Type B pancreatic cell (in vitro differentiated cells): ENCODE measurements at places on chromosomes 2 and 18. TPM values are rescaled to one million over a fixed set of nuclear protein-coding genes. Genes with fewer than 3 reads are reported as not detected.

The PARD3B gene
- total RNA-seq: 12.6 and 15.9 TPM in 2 replicates

- H3K4me3 ChIP-seq: no peak overlapping the region
- no peak for DNase-seq
- no peaks in the 10 kb centered on the region for H3K4me1 ChIP-seq
- H3K36me3 ChIP-seq: peaks cover 22% of the 10 kb centered on the region
Measured at GRCh38 chr2:101870444-101870843, 121.3 kb upstream of the IL1R2 start.

The SPEG gene
- total RNA-seq: 11.5 and 49.4 TPM in 2 replicates

The HES6 gene
- 12.0 and 24.4 TPM in 2 replicates for total RNA-seq

GRCh38 chr2:42874949-42875801 is 82.8 kb upstream of the HAAO start:
- H3K27me3 ChIP-seq: no peaks in the 10 kb centered on the region
- peaks cover 14% of the 10 kb centered on the region for H3K4me1 ChIP-seq
- H3K4me3 ChIP-seq: no peak overlapping the region
- no peaks in the 10 kb centered on the region for H3K36me3 ChIP-seq
- peak; percentile 58 for DNase-seq

- peaks cover 4% of the 10 kb centered on the region for H3K27me3 ChIP-seq
- no peak for DNase-seq
- no peak overlapping the region for H3K27ac ChIP-seq
- H3K4me1 ChIP-seq: no peaks in the 10 kb centered on the region
- no peaks in the 10 kb centered on the region for H3K36me3 ChIP-seq
- no peak overlapping the region for H3K4me3 ChIP-seq
Measured at GRCh38 chr2:134660626-134661402, 58.0 kb downstream of the TMEM163 start.

DNA sequence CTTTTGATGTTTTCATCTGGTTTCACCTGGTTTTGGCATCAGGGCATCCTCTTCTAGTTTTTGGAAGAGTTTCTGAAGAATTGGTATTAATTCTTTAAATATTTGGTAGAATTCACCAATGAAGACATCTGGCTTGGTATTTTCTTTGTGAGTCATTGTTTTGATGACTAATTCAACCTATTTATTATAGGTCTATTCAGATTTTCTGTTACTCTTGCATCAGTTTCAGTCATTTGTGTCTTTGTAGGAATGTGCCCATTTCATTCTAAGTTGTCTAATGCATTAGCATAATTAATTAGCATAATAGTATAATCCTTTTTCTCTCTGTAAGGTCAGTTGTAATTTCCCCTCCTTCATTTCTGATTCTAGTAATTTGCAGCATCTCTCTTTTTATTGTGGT is 8.0 kb downstream of the GNLY start:
- H3K36me3 ChIP-seq: no peaks in the 10 kb centered on the region
- no peak overlapping the region for H3K27ac ChIP-seq
- no peak for DNase-seq
- no peak overlapping the region for H3K4me3 ChIP-seq
- peaks cover 5% of the 10 kb centered on the region for H3K27me3 ChIP-seq

DNA sequence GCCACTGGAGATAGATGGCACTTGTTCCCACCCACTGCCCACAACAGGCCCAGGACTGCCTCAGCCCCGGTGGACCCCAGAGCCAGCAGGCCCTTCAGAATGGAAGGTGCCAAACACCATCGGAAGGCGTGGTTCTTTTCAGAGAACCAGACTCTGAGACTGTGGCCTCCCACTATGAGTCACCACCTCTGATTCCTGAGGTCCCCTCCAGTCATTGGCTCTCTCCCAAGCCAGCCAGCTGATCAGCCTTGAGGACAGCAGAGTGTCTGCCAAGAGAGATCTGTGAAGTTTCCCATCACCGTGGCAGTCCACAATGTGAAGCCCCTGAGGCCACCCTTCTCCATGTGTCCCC is 10.4 kb upstream of the MAP3K2 start:
- H3K4me1 ChIP-seq: peaks cover 18% of the 10 kb centered on the region
- H3K27ac ChIP-seq: peak overlapping the region; percentile 76
- H3K27me3 ChIP-seq: peaks cover 6% of the 10 kb centered on the region
- H3K4me3 ChIP-seq: peak overlapping the region; percentile 31
- H3K36me3 ChIP-seq: no peaks in the 10 kb centered on the region

The IL1R1 gene
- 15.8 and 31.7 TPM in 2 replicates for total RNA-seq

GRCh38 chr2:147500229-147500628 is 344.6 kb upstream of the ACVR2A start:
- H3K27me3 ChIP-seq: no peaks in the 10 kb centered on the region
- H3K27ac ChIP-seq: no peak overlapping the region
- no peak for DNase-seq
- H3K36me3 ChIP-seq: no peaks in the 10 kb centered on the region
- H3K4me3 ChIP-seq: no peak overlapping the region
- peaks cover 5% of the 10 kb centered on the region for H3K4me1 ChIP-seq

The TTC21B gene
- total RNA-seq: 12.0 and 25.8 TPM in 2 replicates

DNA sequence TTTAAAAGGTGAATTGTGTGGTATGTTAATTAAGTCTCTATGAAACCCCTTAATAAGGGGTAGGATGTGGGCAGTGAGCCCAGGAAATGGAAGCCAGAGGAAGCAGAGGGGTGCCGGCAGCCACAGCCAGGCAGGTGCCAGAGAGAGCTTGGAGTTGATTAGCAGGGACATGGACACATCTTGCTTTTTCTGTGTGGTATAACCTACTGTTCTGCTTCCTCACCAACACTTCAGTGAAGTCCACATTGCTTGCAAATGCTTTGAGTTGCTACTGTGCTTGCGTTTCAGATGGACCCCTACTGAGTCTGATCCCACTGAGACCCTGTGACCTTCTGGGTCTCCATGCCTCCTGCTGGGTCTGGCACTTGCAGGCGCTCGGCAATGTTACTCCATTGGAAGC is 30.3 kb upstream of the ARHGEF4 start:
- H3K4me3 ChIP-seq: no peak overlapping the region
- H3K36me3 ChIP-seq: no peaks in the 10 kb centered on the region
- peak; percentile 37 for DNase-seq
- H3K27ac ChIP-seq: no peak overlapping the region
- H3K27me3 ChIP-seq: peaks cover 7% of the 10 kb centered on the region

GRCh38 chr2:224518806-224519580 is 66.2 kb downstream of the CUL3 start:
- H3K27ac ChIP-seq: no peak overlapping the region
- peaks cover 9% of the 10 kb centered on the region for H3K36me3 ChIP-seq
- no peak for DNase-seq
- no peak overlapping the region for H3K4me3 ChIP-seq

DNA sequence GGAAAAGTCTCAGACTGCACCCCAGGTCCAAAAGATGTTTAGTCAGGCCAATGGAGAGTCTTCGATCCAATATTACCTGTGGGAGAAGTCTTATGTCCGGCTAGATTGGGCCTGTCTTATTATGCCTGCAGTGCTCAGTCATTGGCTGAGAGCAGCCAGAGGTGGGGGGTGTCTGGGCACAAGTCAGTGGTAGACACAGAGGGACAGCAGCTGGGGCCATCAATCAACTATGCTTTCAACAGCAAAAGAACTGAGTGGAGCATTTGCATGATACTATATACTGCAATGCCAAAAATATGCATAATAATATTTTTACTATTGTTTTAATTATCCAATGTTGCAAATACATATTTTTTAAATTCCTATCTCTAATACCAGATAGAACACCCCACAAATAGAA is 298.6 kb upstream of the CDH20 start:
- no peak for DNase-seq
- H3K4me3 ChIP-seq: no peak overlapping the region
- H3K36me3 ChIP-seq: no peaks in the 10 kb centered on the region
- H3K27ac ChIP-seq: no peak overlapping the region

The HOXD11 gene
- 0.21 and 1.1 TPM in 2 replicates for total RNA-seq

DNA sequence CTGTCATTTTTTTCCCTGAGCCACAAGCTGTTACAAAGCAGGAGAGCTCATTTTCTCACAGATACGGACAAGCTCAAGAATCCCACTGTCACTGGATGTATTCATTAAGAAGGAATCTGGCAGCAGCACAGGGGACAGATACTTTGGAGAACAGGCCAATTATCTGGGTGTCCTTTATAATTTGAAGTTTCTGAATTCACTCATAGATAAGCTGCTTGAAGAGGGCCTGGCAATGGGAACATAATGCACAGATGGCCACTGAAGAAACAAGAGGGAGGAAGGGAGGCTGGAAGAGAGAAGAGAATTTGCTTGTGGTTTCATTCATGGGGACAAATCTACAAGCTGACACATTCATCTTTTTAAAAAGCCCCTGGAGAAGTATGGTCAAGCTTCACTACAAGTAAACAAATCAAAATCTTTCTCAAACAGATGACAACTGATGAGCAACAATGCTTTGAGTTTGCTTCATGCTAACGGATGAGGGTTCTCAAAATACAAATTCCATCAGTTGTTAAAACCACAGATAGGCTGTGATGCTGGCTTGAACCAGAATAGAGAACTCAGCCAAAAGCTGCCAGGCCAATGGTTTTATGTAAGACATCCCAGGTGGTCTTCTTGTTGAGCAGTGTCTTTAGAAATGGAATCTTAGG is 11.9 kb downstream of the BCL2 start:
- no peak overlapping the region for H3K4me3 ChIP-seq
- DNase-seq: no peak
- H3K27me3 ChIP-seq: no peaks in the 10 kb centered on the region
- no peak overlapping the region for H3K27ac ChIP-seq
- peaks cover 16% of the 10 kb centered on the region for H3K4me1 ChIP-seq
- peaks cover 13% of the 10 kb centered on the region for H3K36me3 ChIP-seq

- no peaks in the 10 kb centered on the region for H3K4me1 ChIP-seq
- no peak overlapping the region for H3K27ac ChIP-seq
- H3K27me3 ChIP-seq: no peaks in the 10 kb centered on the region
- no peak for DNase-seq
- no peak overlapping the region for H3K4me3 ChIP-seq
Measured at GRCh38 chr18:78670778-78671391, 308.7 kb upstream of the SALL3 start.

DNA sequence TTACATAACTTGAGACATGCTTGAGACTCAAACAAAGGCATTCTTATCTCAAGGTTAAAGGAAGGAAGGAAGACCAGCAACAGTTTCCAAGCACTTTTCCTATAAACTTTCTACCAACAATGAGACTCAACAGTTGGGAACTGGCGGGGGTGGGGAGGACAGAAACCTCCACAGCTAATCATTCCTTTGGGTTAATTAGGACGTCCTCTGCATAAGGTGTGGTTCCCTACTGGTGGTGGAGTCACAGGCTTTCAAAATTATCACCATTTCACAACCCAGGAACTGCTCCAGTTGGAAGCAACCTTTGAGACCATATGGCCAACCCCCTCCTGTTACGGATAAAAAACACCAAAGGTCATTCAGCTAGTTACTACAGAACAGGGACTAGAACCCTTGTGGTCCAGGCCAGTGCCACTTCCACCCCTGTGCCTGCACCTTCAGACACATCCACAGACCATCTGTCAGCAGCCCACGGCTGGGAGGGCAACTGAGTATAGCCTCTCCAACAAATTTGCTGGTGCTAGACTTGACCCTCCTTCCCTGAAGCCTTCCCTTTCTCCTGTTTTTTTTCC is 30.1 kb upstream of the ATL2 start:
- no peaks in the 10 kb centered on the region for H3K4me1 ChIP-seq
- H3K36me3 ChIP-seq: peaks cover under 1% of the 10 kb centered on the region
- peak overlapping the region; percentile 7 for H3K27ac ChIP-seq
- no peak for DNase-seq
- H3K4me3 ChIP-seq: no peak overlapping the region

The SGO2 gene
- total RNA-seq: 5.5 and 19.9 TPM in 2 replicates

The TAF4B gene
- 4.6 and 5.1 TPM in 2 replicates for total RNA-seq

- peaks cover 28% of the 10 kb centered on the region for H3K4me1 ChIP-seq
- DNase-seq: no peak
- H3K4me3 ChIP-seq: no peak overlapping the region
- no peak overlapping the region for H3K27ac ChIP-seq
- H3K27me3 ChIP-seq: no peaks in the 10 kb centered on the region
Measured at GRCh38 chr2:3661149-3661660, 3.2 kb downstream of the ALLC start.

The TEX44 gene
- not detected in 2 replicates for total RNA-seq

DNA sequence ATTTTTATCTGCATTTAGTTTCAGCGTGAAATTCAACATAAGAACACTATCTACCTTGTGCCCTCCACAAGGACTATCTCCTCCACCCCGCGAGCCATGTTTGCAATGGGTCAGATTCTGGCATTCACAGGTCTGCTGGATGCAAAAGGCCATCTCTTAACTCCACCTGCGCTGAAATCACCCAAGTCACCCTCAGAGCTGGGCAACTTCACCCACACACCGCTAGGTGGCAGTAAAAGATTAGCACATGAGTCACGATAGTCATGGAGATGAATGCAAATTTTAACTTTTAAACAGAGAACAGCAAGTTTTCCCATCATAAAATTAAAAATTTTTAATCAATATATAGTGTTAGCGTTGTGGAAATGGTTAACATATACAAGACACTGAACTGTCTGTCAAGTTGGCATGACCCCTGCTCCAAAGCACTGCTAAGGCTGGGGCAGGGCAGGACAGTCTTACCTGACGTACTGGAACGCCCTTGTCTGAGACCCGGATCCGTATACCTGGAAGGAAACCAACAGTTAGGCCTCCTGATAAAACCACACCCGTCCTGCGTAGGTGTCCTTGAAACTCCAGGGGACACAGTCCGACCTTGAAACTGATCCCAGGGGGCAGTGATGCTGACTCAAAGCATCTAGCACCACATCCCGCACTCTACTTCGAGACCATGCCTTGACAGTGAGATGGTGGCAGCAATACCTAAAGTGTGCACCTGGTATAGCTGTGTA is 89.6 kb downstream of the UXS1 start:
- H3K4me3 ChIP-seq: no peak overlapping the region
- DNase-seq: no peak
- peaks cover 11% of the 10 kb centered on the region for H3K4me1 ChIP-seq
- no peak overlapping the region for H3K27ac ChIP-seq
- no peaks in the 10 kb centered on the region for H3K27me3 ChIP-seq
- H3K36me3 ChIP-seq: peaks cover 9% of the 10 kb centered on the region

- H3K27me3 ChIP-seq: peaks cover 4% of the 10 kb centered on the region
- no peak overlapping the region for H3K4me3 ChIP-seq
- H3K27ac ChIP-seq: no peak overlapping the region
- H3K36me3 ChIP-seq: no peaks in the 10 kb centered on the region
- peak; percentile 24 for DNase-seq
Measured at GRCh38 chr2:20425371-20425881, 21.4 kb upstream of the RHOB start.

The ONECUT2 gene
- 6.8 and 16.1 TPM in 2 replicates for total RNA-seq

DNA sequence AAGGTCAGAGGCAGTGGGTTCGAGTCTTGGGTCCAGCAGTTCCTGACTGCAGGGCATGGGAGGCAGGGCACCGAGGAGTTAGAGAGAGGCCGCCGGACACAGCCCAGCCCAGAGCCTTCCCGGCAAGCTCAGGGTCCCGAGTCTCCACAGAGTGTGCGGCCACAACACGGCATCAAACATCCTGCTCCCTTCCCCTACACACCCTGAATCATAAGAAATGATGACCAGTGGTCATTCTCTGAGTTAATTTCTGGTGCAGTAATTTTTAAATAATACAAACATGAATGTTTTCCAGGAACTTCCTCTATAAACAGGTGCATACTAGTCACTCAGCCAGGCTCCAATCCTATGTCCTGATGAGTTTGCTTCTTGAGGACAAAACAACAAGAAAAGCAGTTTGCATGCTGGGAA is 118.0 kb downstream of the PXDN start:
- peaks cover 24% of the 10 kb centered on the region for H3K36me3 ChIP-seq
- peaks cover 15% of the 10 kb centered on the region for H3K4me1 ChIP-seq
- H3K27ac ChIP-seq: no peak overlapping the region
